Urinary bladder (tissue), 4 donors: ENCODE measurements at places on chromosomes 11 and 22. TPM values are rescaled to one million over a fixed set of nuclear protein-coding genes. Genes with fewer than 3 reads are reported as not detected.

- no peak for DNase-seq
Measured at GRCh38 chr11:112195951-112196351, 20.6 kb downstream of the BCO2 start.

DNA sequence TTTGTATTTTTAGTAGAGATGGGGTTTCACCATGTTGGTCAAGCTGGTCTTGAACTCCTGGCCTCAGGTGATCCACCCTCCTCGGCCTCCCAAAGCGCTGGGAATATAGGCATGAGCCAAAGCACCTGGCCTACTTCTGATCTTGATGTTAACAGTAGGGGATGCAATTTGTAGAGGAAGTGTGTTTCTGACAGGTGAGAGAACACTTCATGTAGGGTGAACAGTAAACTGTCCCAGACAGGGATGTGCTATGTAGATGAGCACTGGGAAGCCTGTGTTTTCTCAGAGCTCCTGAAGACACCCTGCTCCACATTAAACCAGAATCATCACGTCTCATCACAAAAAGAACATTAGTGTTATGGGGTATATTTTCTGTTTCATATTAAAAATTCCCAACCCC is 45.1 kb downstream of the UBASH3B start:
- no peak for DNase-seq

DNA sequence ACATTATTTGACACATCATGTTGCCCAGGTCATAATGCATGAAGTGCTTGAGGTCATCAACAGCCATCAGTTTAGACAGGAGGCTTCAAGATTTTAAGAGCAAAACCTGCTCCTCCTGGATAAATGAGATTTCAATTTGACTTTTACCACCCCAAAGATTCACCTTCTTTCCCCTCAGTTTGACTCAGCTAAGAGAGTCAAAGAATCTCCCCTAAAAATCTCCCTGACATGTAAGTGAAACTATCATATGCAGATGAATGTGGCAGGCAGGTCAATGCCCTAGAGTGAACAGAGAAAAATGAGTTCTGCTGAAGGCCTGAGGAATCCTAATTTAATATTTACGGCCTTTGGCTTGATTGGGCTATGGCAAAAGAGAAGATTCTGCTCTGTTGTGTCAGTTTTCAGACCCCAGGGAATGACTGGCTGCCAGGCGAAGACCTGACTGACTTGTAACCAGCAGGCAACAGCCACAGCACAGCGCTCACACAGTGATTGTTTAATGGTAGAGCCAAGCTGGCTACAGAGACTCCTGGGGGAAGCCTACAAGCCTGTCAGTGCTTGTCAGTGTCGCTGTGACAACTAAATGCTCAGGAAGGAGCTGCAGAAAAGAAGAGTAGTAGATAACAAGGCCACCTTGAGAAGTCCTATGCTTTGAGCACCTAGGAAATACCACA is 491.2 kb upstream of the LRRC4C start:
- no peak for DNase-seq

Gene OR10A3
- not detected for total RNA-seq

GRCh38 chr11:60939855-60940254 is 12.1 kb downstream of the SLC15A3 start:
- no peak for DNase-seq
